Fibroblast of upper back skin (primary cell): ENCODE measurements at places on chromosomes 5 and 9.

GRCh38 chr9:100445161-100445902 is 18.4 kb downstream of the MSANTD3 start:
- DNase-seq = no peak

- no peak for DNase-seq
Measured at GRCh38 chr5:108606185-108606584, 141.5 kb upstream of the FER start.

DNA sequence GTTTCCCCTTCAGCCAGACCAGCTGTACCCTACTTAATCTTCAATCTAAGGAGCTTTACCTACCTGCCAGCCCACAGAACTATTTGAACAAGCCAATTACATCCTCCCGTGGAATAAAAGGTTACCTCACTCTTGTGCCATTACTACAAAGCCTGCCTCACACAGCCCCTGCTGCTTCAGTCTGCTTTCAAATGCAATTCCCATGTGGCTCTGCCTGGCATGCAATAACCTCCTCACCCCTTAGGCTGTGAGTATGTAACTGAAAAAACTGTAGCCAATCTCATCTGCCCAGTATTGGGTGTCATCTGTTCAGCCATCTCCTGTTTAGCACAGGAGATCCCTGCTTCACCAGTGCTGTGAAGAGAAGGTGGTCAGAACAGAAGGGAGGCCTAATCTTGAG is 6.1 kb upstream of the GCNT1 start:
- no peak for DNase-seq

DNA sequence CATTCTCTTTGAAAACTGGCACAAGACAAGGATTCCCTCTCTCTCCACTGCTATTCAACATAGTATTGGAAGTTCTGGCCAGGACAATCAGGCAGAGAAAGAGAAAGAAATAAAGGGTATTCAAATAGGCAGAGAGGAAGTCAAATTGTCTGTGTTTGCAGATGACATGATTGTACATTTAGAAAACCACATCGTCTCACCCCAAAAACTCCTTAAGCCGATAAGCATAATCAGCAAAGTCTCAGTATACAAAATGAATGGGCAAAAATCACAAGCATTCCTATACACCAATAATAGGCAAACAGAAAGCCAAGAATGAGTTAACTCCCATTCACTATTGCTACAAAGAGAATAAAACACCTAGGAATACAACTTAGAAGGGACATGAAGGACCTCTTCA is 21.0 kb upstream of the EPB41L4A start:
- no peak for DNase-seq

DNA sequence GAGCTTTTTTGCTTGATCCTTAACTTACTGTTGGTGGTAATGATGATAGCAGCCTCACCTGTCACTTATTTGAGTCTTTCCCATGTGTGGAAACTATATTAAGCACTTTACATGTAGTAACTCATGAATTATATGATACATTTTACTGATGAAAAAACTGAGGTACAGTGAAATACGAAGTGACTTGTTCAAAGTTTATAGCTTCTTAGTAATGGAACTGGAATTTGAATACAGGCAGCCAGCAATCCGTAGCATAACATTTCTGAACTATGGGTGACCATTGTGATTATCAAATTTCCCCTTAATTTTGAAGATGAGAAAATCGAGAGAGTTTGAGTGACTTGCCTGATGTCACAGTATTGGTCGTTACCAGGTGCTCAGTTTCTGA is 17.3 kb downstream of the SCAMP1 start:
- DNase-seq = no peak
